ENCODE measurements at places on chromosomes 3 and 15. TPM values are rescaled to one million over a fixed set of nuclear protein-coding genes. Genes with fewer than 3 reads are reported as not detected.

DNA sequence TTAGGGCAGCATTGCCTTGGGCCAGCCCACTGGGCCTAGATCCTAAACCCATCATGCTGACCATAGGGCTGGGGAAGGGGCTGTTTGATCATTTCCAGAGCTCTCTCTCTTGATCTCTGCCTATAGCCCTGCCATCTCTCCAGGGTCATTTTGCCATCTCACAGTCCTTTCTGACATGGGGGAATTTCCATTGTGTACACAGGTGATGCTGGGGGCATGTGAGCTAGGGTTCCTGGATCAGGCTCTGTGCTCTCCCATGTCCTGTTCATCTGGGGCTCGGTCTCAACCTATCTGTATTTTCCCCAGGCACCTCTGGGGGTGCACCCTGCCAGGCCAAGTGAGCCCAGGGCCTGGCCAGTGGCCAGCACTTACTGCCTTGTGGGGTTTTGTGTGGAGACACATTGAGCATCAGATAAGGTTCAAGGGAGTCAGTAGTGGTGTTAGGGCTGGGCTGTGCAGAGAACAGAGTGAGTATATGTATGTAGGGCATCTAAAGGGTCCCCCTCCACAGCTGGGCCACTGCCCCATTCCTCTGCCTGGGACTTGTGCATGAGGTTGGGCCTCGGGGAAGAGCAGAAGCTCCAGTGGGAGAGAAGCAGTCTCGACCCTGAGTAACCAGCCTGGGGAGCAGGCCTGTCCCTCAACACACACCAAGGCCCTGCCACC, 25.7 kb upstream of the APEH start:
- DNase-seq = no peak

DNA sequence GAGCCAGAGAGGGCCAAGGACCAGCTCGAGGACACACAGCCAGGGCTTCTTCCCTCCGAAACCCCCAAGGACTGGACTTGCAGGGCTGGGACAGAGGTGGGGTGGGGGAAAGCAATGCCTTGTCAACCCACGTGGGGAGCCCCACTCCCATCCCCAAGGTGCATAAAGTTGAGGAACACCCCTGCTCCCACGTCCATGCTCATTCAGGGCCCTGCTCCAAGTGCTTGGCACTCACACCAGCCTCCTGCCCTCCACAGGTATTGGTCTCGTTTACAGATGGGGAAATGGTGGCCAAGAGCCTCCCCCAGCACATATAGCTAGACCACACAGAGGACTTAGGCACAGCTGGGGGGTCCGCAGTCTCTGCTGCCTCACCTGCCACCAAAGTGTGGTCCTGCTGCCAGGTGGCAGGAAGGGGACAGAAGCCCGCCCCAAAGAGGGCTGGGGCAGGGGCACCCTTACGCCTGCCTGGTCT, 50.5 kb upstream of the CSPG4 start:
- DNase-seq = no peak

- no peak for DNase-seq
Measured at GRCh38 chr3:36714343-36715086, 49.8 kb downstream of the DCLK3 start.

DNA sequence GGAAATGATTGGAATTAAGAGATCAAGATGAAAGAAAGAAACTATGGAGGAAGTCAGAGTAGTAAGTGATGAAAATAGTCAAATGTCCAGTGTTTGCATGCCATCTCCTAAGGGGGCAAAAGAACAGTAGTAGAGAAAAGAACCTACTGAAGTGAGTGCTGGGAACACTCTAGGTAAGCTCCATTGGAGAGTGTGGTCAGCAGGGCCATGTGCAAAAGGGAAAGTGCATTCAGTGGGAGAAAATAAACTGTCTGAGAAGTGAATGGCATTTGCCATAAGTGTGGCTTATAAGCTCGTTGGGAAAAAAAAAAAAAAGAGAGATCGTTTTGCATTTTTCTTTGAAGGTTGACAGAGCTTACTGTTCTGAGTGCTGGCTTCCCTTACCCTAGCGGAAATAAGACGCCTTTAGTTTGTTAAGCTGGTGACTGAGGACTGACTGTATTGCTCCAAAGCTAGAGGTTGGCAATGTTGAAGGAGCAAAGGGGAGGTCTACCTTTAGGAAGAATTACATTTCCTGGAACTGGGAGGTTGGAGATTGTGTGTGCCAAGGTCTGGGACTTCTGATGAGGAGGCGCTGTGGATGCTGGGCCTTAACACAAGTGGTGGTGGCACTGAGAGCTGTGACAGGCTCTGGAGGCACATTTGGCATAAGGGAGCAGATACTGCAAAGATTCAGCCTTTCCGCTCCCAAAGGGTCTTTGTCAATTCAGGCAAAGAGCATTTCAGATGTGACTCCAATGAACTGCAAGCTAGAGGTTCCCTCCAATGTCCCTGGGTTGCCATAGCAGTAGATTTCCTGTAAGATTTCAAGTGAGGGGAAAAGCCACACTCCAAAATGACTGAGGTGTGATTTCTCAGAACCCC, 287.8 kb upstream of the SATB1 start:
- no peak for DNase-seq

DNA sequence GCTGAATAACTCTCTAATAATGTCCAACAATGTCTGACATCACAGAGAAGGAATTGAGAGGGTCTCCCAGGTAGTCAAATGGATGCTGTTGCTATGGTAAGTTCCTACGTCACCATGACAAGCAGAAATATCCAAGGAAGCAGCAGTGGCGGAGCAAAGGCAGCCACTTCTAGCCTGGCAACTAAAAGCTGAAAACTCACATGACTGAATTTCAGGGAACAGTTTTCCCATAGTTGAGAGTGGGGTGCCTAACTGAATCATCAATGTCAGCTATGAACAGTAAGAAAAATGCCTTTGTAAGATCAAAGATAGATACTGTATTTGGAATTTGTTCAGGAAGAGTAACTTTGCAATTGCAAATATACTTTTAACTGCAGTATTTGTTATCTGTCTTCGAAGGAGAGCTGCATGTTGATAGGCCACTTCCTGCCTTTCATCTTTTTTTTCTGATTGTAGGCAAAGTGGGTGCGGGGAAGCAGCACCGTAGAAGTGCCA, 161.7 kb downstream of the BBX start:
- no peak for DNase-seq

DNA sequence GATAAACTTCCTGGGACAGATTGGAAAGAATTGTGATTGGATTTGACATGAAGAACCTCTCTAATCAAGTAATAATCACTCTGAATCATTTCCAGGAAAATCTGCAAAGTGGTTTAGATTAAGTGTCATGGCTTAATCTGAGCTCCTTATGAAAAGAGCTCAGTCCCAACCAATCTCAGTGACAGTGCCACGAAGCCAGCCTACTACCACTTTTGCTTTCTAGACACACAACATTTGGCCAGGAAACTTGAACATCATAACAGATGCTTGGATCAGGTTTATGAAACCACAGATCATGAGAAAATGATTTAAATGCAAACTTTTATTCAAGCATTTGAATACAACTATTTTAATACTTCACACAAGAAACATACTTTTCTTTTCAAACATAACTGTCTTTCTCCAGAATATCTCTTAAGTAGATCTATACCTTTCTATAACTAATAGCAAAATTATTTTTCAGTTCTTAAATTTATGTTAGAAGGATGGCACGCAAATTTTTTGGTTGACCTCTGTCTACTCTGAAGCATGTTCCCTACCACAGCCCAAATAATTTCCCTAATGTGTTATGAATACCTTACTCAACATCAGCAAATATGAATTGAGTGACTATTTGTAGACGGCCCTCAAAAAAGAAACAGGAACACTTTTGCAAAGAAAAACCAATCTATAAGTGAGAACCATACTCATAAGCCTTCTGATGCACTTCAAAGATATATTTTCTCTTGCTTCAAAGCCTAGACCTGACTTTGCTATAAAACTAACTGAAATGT, 495.0 kb upstream of the ZNF385D start:
- DNase-seq = no peak

GRCh38 chr15:27250223-27250622, 279.2 kb downstream of the GABRG3 start:
- DNase-seq = no peak

GRCh38 chr15:101250873-101251829, 697 bp downstream of the CHSY1 start:
- no peak for DNase-seq

GRCh38 chr3:47888986-47889757, 86.2 kb downstream of the DHX30 start:
- DNase-seq = no peak

GRCh38 chr3:127915937-127916493, 983 bp downstream of the KBTBD12 start:
- DNase-seq = no peak

GRCh38 chr3:53040351-53040820, 5.5 kb downstream of the SFMBT1 start:
- no peak for DNase-seq

- no peak for DNase-seq
Measured at GRCh38 chr3:127534564-127534963, 56.0 kb downstream of the TPRA1 start.

DNA sequence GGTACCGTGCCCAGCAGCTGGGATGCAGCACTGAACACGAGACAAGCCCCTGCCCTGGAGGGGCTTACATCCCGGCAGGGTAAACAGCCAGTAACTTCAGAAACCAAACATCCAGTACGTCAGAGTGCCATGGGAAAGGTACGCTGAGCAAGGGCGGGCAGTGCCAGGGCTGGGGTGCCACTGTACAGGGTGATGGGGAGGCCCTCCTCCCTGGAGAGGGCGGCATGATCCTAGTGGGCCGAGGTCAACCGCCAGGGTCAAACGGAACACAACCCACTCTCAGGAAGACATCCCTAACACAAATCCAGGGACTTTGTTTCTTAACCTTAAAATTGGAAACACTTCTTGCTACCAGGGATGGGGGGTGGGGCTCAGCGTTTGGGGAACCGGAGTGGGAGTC, 16.0 kb upstream of the ANPEP start:
- no peak for DNase-seq

DNA sequence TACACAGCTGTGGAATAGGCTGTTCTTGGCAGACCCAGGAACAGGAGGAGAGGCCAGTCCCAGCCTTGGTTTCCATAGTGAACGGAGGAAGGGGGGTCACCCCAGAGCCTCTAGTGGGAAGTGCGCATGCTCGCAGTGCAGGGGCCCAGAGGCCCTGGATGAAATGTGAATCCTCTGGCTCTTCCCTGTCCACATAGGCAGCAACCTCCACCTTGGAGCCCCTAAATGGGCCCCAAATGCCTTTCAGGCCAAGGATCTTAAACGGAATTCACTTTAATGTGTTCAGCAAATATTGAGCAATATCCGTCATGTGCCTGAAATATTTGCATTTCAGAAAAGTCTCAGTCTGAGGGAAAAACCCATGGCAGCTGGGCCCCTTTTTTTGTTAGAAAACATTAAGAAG, 3.3 kb upstream of the NDN start:
- DNase-seq = peak; percentile 88

GRCh38 chr3:157443905-157444796, 7.5 kb downstream of the PTX3 start:
- no peak for DNase-seq

- no peak for DNase-seq
Measured at GRCh38 chr3:177135841-177136492, 61.3 kb downstream of the TBL1XR1 start.

DNA sequence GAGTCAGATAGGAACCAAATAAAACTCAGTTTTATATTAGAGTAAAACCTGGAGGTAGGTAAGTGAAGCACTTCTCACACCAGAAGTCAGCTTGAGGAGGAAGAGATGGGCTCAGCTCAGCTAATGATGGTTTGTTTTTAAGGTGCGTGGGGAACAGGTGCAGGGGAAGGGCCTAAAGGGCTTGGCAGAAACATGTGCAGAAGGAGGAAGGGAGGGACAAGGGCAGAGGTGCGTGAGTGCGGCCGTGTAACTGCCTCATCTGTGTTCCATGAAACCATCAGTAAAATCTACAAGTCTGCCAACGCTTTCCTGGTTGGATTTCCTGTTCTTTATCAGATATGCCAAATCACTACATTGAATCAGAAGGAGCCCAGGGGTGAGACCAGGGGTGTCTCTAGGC, 19.9 kb downstream of the FYCO1 start:
- no peak for DNase-seq

DNA sequence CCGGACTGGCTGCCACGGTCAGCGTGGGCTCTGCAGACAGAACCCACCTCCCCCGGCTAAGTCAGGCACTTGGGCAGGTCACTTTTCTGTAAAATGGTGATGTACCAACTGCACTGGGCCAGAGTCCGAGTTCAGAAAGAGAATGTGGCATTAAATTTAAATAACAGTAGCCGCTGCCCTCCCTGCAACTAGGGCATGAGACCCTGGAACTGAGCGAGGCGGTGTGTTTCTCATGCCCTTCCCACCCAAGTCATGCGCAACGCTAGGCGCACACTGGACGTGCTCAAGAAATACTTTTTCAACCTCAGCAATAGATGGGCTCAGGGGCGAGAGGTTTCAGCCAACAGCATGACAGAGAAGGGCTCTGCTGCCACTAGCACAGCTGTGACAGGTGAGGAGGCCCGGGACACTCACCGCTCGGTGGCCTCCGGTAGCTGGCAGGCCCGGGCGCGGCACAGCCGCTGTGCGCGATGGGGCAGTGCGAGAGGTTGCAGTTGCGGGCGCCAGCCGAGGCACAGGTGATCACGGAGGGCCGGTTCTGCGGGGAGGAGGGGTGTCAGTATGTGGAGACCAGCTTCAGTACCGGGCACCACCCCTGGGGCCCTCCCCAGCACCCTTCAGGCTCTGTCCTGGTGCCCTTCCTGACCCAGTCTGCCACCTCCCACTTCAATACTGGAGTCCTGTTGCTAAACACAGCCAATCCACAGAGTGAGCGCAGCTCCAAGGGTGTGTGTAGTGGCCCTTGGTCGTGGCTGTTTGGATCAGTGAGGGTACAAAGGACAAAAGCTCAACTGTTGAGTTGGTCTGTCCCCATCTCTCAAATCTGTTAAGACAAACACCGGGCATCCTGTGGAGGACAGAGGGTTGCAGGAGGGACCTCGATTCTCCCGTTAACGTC, 84.5 kb downstream of the VGLL4 start:
- no peak for DNase-seq

- no peak for DNase-seq
Measured at GRCh38 chr3:58531555-58531954, 5.4 kb downstream of the ACOX2 start.

GRCh38 chr15:73684581-73685455, 635 bp downstream of the CD276 start:
- DNase-seq = no peak

GRCh38 chr3:8529738-8530525, 28.3 kb downstream of the LMCD1 start:
- DNase-seq = no peak

RTP1 gene
- not detected for polyA plus RNA-seq

UCN2 gene
- 0.81 TPM for polyA plus RNA-seq

TMC3 gene
- 0.62 TPM for polyA plus RNA-seq

ASB14 gene
- polyA plus RNA-seq = not detected

MNS1 gene
- polyA plus RNA-seq = 2.0 TPM

SYNPR gene
- not detected for polyA plus RNA-seq

COL6A6 gene
- 0.04 TPM for polyA plus RNA-seq

NR2E3 gene
- 0.06 TPM for polyA plus RNA-seq

ZMYND10 gene
- 0.62 TPM for polyA plus RNA-seq

DAZL gene
- not detected for polyA plus RNA-seq

TRIM71 gene
- not detected for polyA plus RNA-seq

HGD gene
- polyA plus RNA-seq = 0.27 TPM
